IPS-NIHi11 (cell line): ENCODE measurements at places on chromosomes 7 and 10.

- DNase-seq: no peak
These were observed 2.2 kb downstream of the BRAT1 start for GRCh38 chr7:2553108-2553507.

DNA sequence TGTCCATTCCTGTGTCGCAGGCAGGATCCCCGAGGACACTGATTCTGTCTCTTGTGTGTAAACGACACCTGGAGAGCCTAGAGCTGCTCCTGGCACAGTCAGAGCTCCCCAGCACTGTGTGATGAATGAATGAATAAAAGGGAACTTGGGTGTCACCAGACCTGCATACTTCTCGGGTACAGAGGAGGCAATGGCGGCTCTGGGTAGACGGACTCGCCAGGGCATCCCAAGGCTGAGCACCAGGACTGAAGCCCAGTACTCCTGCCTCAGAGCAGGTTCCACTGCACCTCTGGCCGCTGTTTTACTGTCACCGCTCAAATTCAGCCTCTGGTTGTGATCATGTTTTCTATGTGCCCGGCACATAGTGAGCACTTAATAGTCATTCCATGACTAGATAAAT is 255.8 kb downstream of the GLRX3 start:
- no peak for DNase-seq

- no peak for DNase-seq
These were observed 442.1 kb upstream of the NRP1 start for GRCh38 chr10:33776419-33777070.

DNA sequence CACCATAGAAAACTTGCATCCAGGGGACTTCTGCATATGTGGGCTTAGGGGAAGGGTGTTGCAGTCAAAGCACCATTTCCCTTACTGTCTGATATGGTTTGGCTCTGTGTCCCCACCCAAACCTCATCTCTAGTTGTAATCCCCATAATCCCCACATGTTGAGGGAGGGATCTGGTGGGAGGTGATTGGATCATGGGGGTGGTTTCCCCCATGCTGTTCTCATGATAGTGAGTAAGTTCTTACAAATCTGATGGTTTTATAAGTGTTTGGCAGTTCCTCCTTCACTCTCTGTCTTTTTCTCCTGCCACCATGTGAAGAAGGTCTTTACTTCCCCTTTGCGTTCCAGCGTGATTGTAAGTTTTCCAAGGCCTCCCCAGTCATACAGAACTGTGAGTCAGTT is 177.4 kb downstream of the ADK start:
- DNase-seq: no peak

DNA sequence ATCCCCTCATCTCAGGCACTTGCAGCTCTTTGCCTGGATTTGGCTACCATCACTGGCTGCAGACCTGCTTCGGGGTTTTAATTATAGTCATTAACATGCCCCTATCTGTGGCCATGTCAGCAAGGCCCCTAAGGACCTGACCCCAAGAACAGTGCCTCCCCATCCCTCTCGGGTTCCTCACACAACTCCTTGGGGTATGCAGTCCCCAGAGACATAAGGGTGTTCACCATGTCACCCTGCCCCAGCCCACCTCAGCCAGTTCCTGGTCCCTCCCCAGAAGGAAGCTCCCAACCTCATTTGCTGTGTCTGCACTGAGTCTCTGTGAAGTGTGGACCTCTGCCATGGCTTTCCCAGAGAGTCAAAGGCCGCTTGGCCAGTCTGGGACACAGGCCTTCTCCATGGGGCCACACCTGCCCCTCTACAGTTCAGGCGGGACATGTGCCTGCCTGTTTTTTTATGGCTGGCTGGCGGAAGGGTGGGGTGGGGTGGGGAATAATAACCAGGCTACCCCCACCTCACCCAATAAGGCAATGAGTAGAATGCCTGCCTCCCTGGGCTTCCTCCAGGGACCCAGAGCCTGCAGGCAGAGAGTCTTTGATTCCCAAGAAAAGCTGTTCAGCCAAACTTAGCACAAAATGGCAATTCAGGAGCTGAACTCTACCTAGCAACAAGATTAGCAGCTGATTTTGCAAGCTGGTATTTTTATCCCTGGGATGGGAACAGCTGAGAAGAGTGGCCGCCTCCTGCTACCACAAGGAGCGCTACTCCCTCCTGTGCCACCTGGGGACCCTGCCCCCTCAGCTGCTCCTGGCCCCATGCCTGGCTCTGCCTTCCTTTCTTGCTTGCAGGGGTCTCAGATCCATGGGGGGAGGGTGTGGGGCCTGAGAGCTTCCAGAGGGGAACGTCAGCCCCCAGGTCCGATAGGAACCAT is 23.7 kb upstream of the CAMK2B start:
- peak; percentile 59 for DNase-seq

DNA sequence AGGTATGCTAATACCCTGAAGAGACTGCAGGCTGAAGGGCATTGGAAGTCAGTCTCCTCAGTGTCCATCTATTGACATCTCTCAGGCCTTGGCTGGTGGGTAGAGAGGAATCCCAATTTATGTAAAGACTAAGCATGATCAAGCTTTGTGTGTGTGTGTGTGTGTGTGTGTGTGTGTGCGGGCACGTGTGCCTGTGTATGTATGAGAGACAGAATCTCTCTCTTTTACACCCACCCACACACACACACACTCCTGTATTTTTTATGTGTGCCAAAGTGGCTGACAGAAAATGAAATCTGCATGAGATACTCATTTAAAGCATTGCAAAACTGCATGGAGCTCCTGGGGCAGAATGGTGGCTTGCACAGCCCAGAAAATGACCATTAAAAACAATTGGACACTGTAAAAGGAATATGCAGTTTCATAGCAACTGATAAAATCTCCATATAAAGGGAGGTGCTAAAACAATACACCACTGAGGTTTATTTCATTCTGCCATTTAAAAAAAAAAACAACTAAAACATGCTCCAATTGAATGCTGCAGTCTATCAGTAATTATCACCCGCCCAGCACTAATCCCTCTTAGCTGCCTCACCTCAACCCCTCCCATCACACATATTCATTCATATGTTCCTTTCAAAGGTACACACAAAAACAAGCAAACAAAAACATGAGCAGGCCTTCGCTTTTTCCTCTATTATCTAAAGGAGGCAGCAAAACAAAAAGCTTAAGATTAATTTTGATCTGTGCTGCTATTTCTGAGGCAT is 385.0 kb downstream of the KCNMA1 start:
- no peak for DNase-seq
